ENCODE measurements at places on chromosomes 3 and 15. TPM values are rescaled to one million over a fixed set of nuclear protein-coding genes. Genes with fewer than 3 reads are reported as not detected.

- DNase-seq = no peak
- H3K4me1 ChIP-seq = no peaks in the 10 kb centered on the region
- no peaks in the 10 kb centered on the region for H3K36me3 ChIP-seq
- H3K27ac ChIP-seq = no peak overlapping the region
- no peak overlapping the region for H3K4me3 ChIP-seq
- no peaks in the 10 kb centered on the region for H3K27me3 ChIP-seq
Observed at GRCh38 chr15:37900326-37901221, 33.9 kb upstream of the TMCO5A start.

DNA sequence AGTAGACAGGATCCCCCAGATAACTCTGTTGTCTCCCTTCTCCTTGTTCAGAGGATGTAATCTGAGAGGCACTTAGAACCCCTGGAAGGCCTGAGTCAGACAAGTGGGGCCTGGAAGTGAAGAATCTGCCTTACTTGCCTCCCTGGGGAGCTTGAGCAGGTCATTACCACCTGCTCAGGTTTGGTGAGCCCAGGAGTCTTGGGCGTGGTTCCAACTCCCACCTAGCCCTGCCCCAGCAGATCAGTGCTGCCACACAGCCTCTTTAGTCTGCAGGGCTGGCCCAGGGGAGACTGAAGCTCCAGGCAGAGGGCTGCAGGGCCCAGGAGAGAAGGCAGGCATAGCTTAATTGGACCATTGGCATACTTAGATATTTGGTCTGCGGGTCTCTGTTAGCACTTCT is 230.0 kb downstream of the ERC2 start:
- DNase-seq = no peak
- H3K27ac ChIP-seq = no peak overlapping the region
- no peaks in the 10 kb centered on the region for H3K4me1 ChIP-seq
- H3K27me3 ChIP-seq = peaks cover 8% of the 10 kb centered on the region

DNA sequence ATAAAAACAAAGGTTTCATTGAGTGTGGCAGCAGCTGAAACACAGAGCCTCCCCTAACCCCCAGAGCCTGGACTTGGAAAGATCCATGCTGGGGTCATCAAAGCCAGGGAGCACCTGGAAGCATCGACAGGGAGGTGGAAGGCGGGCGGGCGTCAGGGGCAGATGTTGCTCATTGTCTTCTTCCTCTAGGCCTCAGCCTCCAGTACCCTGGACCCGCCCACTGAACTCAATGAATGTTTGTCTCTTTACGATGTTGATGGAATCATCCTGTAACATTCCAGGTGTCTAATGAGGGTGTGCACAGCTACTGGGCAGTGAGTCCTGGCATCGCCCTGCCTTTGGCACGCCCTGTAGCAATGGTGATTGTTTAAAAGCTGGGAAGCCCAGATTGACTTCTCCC is 9.8 kb downstream of the GP5 start:
- no peak overlapping the region for H3K4me3 ChIP-seq
- DNase-seq = no peak
- no peaks in the 10 kb centered on the region for H3K4me1 ChIP-seq

- H3K27me3 ChIP-seq = peaks cover 14% of the 10 kb centered on the region
- no peak overlapping the region for H3K27ac ChIP-seq
- H3K4me1 ChIP-seq = no peaks in the 10 kb centered on the region
- H3K4me3 ChIP-seq = no peak overlapping the region
- no peak for DNase-seq
Observed at GRCh38 chr15:61364871-61365270, 135.8 kb upstream of the RORA start.

- DNase-seq = no peak
- no peaks in the 10 kb centered on the region for H3K4me1 ChIP-seq
- H3K36me3 ChIP-seq = no peaks in the 10 kb centered on the region
- no peak overlapping the region for H3K27ac ChIP-seq
- H3K4me3 ChIP-seq = no peak overlapping the region
Observed at GRCh38 chr3:29949131-29949530, 657.3 kb upstream of the TGFBR2 start.

- no peak overlapping the region for H3K4me3 ChIP-seq
- DNase-seq = no peak
- H3K36me3 ChIP-seq = no peaks in the 10 kb centered on the region
- no peak overlapping the region for H3K27ac ChIP-seq
- peaks cover 17% of the 10 kb centered on the region for H3K27me3 ChIP-seq
- H3K4me1 ChIP-seq = peaks cover 5% of the 10 kb centered on the region
Observed at GRCh38 chr3:98726084-98726483, 37.1 kb upstream of the ST3GAL6 start.

DNA sequence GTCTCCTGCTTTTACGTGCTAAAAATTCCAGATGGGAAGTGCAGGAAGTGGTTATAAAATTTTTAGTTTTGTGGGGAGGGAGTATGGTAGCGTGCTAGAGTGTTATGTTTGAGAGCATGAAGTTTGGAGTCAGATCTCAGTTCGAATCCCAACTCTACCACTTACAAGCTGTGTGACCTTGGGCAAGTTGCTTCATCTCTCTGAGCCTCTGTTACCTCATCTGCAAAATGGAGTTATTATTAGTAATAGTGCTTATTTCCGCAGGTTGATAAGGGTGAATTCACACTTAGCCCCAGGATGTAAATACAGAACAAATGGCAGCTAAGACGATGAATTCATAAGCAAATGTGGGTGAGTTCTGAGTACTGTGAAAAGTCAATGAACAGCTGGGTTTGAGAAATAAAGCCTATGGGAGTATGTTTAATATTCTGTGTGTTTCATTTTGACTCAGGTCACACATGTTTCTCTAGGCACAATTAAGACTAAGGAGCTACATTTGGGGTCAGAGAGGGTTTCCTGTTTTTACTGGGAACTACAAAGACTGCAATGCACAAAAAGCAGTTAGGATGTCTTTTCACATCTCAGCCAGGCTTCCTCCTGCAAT is 73.1 kb upstream of the FEZF2 start:
- H3K4me3 ChIP-seq = no peak overlapping the region
- no peaks in the 10 kb centered on the region for H3K27me3 ChIP-seq
- peaks cover 21% of the 10 kb centered on the region for H3K4me1 ChIP-seq
- H3K27ac ChIP-seq = peak overlapping the region; percentile 66
- DNase-seq = no peak
- H3K36me3 ChIP-seq = no peaks in the 10 kb centered on the region

- peaks cover 4% of the 10 kb centered on the region for H3K4me1 ChIP-seq
- no peak overlapping the region for H3K27ac ChIP-seq
- peaks cover 4% of the 10 kb centered on the region for H3K27me3 ChIP-seq
- H3K36me3 ChIP-seq = no peaks in the 10 kb centered on the region
- DNase-seq = no peak
Observed at GRCh38 chr3:193772422-193772763, 179.4 kb downstream of the OPA1 start.

DNA sequence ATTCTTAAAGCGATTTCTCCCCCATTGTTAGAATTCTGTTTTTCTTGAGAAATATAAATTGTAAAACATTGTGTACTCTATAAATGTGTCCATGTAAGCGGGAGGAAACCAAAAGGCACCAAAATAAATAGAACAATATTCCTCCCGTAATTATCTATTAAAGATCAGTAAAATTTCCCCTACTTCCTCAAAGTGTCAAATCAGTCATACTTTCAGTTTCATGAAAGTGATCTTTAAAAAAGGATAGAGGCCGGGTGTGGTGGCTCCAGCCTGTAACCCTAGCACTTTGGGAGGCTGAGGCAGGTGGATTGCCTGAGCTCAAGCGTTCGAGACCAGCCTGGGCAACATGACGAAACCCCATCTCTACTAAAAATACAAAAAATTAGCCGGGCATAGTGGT is 278.9 kb downstream of the MECOM start:
- H3K27ac ChIP-seq = no peak overlapping the region
- H3K4me1 ChIP-seq = no peaks in the 10 kb centered on the region
- H3K27me3 ChIP-seq = peaks cover 6% of the 10 kb centered on the region
- H3K4me3 ChIP-seq = no peak overlapping the region
- no peaks in the 10 kb centered on the region for H3K36me3 ChIP-seq

DNA sequence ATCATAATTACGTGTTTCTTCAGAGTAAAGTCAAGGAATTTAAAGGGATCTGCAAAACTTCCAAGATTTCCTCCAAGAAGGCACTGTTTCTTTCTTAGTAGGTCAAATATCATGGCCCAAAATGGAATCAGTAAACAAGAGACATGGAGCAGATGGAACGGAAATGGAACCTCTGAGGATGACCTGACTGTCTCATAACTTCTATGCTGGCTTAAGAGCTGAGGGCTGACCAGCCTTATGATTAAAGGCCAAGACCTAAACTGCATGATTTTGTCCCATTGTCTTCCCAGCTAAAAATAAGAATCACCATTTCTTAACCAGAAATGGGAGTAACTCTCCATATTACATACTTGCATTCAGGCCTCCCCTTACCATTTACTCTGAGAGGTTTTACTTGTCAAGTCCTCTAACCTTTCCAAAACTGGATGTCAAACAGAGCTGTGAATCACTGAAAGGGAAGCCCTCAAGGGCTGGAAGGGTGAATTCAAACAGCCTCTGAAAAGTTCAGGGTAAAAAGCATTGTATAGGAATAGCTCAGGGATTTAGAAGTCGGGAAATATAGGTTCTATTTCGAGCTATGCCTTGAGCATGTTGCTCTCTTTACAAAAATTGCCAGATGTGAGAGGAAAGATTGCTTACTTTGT is 103.7 kb downstream of the MEIS2 start:
- H3K36me3 ChIP-seq = no peaks in the 10 kb centered on the region
- DNase-seq = no peak
- no peak overlapping the region for H3K4me3 ChIP-seq
- no peaks in the 10 kb centered on the region for H3K4me1 ChIP-seq
- H3K27me3 ChIP-seq = no peaks in the 10 kb centered on the region
- no peak overlapping the region for H3K27ac ChIP-seq

DNA sequence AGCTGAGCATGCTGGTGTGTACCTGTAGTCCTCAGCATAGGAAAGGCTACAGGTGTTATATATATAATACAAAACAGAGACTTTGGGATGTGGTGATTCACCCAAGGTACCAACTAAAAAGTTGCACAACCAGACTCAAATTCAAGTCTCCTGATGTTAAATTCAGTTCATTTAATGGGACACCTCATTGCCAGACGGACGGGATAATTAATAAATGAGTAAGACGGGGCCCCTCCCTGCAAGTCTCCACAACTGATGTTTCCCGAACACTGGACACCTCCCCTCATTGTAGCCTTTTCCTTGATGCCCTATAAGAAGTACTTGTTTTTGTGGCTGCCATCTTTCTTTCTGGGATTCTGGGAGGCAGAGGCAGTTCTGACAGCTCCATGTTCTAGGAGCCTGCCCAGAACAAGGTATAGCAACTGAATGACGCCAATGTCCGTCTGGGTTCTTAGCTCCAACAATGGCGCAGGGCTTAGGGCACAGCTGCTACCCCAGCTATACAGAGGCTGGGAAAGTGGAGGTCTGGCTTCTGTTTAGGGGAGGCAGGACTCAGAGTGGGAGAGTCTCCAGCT is 50.7 kb downstream of the CDC25A start:
- no peak overlapping the region for H3K27ac ChIP-seq
- H3K4me1 ChIP-seq = peaks cover 3% of the 10 kb centered on the region
- H3K4me3 ChIP-seq = no peak overlapping the region
- H3K27me3 ChIP-seq = peaks cover 2% of the 10 kb centered on the region
- no peak for DNase-seq

- H3K36me3 ChIP-seq = peaks cover 6% of the 10 kb centered on the region
- no peaks in the 10 kb centered on the region for H3K27me3 ChIP-seq
- H3K27ac ChIP-seq = peak overlapping the region; percentile 33
Observed at GRCh38 chr3:195128255-195129071, 142.5 kb downstream of the XXYLT1 start.

GRCh38 chr3:128068156-128068620 is 16.0 kb downstream of the SEC61A1 start:
- peak; percentile 50 for DNase-seq
- no peaks in the 10 kb centered on the region for H3K27me3 ChIP-seq
- H3K36me3 ChIP-seq = peaks cover 46% of the 10 kb centered on the region
- H3K4me3 ChIP-seq = no peak overlapping the region

- H3K36me3 ChIP-seq = peaks cover 33% of the 10 kb centered on the region
- no peak overlapping the region for H3K27ac ChIP-seq
- no peaks in the 10 kb centered on the region for H3K27me3 ChIP-seq
Observed at GRCh38 chr15:56948764-56949101, 30.3 kb downstream of the TCF12 start.

- no peaks in the 10 kb centered on the region for H3K36me3 ChIP-seq
- H3K4me3 ChIP-seq = no peak overlapping the region
- no peaks in the 10 kb centered on the region for H3K27me3 ChIP-seq
- no peak overlapping the region for H3K27ac ChIP-seq
- peak; percentile 58 for DNase-seq
Observed at GRCh38 chr3:161851941-161852566, 355.4 kb downstream of the OTOL1 start.

DNA sequence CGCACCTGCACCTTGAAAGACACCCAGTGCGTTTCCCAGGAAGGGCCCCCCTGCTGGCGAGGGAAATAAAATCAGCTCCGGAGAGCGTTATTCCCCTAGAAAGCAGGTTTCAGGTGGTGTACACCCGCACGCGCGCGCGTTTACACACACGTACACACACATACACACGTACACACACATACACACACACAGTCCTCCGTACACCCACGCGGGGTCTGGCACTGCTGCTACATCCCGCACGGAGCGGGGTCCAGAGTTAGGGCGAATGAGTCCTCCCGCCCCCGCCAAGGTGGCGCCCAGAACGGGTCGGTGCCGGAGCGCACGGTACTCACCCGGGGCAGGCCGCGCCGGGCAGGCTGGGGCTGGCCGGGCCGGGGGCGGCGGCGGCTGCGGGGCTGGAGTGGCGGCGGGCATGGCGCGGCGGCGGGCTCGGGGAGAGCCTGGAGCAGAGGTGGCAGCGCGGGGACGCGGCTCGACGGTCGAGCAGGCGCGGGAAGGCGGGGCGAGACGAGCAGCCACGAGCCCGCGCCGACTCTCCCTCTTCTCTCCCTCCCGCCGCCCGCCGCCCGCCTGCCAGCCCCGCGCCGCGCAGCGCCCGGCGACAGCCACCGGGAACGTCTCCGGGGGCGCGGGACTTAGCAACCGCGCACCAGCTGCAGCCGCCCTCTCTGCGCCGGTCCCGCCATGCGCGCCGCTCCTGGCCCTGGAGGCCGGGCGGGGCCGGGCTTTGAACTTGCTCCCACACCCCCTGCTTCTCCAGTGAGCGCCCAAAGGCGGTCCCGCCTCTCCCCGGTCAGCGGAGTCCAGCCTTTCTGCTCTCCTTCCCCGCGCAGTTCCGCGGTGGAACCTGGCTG is at the start of gene DCLK3:
Gene DCLK3, minus strand, starts transcription at position 704 of the 854 bp plus-strand sequence. Its CDS starts 290 bp downstream, at position 414.
- peaks cover 69% of the 10 kb centered on the region for H3K27me3 ChIP-seq
- peaks cover 4% of the 10 kb centered on the region for H3K4me1 ChIP-seq
- no peaks in the 10 kb centered on the region for H3K36me3 ChIP-seq
- H3K27ac ChIP-seq = no peak within 1 kb of the TSS

ARGFX gene
- not detected for total RNA-seq

EFCC1 gene
- total RNA-seq = 0.38 TPM

RAB11A gene
- total RNA-seq = 113 TPM

SLC12A8 gene
- total RNA-seq = 1.6 TPM

CCDC54 gene
- total RNA-seq = not detected

CFAP100 gene
- total RNA-seq = not detected

ALS2CL gene
- 2.0 TPM for total RNA-seq

TEX264 gene
- 26.0 TPM for total RNA-seq

SPINK8 gene
- not detected for total RNA-seq

AP3S2 gene
- total RNA-seq = 23.0 TPM

RLBP1 gene
- not detected for total RNA-seq

FEZF2 gene
- not detected for total RNA-seq

BFSP2 gene
- 1.1 TPM for total RNA-seq

CD96 gene
- 147 TPM for total RNA-seq

ERICH6 gene
- not detected for total RNA-seq

NPTN gene
- 27.4 TPM for total RNA-seq
